ENCODE measurements at places on chromosomes 5 and 9. TPM values are rescaled to one million over a fixed set of nuclear protein-coding genes. Genes with fewer than 3 reads are reported as not detected.

DNA sequence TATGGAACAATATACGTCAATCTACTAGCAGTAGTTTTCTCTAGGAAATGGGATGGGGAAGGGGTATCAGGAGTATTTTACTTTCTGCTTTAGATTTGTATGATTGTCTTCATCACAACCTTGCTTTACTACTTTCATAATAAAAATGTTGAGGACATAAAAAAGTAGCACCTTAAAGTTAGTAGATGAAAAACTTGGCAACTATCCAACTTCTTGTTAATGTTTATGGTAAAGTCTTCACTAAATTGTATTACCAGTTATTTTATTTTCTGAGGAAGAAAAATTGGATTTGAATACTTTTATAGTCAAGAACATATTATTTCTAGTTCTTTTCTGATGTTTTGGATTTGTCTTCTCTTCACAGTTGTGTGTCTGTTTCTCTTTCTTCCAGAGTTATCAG is 372.1 kb downstream of the ARRDC3 start:
- H3K36me3 ChIP-seq = no peaks in the 10 kb centered on the region
- DNase-seq = no peak
- H3K27me3 ChIP-seq = no peaks in the 10 kb centered on the region
- no peak overlapping the region for H3K27ac ChIP-seq
- H3K4me1 ChIP-seq = no peaks in the 10 kb centered on the region

- DNase-seq = no peak
- H3K4me1 ChIP-seq = no peaks in the 10 kb centered on the region
- peaks cover 2% of the 10 kb centered on the region for H3K27me3 ChIP-seq
These were observed 97.5 kb upstream of the RPS23 start for GRCh38 chr5:82375488-82376244.

DNA sequence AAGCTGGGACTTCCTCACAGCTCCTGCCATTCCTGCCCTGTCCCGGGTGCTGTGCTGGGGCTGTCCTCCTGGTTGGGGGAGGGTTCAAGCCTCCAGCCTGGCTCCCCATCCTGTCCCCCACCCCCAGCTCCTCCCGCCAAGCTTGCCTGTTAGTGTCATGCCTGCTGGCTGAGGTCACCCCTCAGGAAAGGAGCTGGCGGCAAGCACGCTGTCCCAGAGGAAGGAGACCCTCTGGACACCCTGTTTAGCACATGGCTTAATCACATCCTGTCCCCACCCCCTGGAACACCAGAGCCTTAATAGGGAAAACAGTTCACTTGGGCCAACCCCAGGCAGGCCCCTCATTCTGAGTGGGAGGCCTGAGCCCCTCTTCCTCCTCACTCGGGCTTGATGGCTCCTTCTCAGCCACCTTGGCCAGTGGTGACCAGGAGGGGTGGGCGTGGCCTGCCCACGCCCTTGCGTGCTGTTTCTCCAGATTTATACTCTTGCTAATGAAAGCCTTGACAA is 9.2 kb upstream of the PHYHD1 start:
- peaks cover 14% of the 10 kb centered on the region for H3K36me3 ChIP-seq
- peaks cover 67% of the 10 kb centered on the region for H3K4me1 ChIP-seq
- no peak for DNase-seq
- no peak overlapping the region for H3K4me3 ChIP-seq
- H3K27ac ChIP-seq = peak overlapping the region; percentile 80
- peaks cover 6% of the 10 kb centered on the region for H3K27me3 ChIP-seq

GRCh38 chr5:80255431-80255810 is 427 bp downstream of the SERINC5 start:
- H3K27me3 ChIP-seq = peaks cover 4% of the 10 kb centered on the region
- no peaks in the 10 kb centered on the region for H3K36me3 ChIP-seq
- peak overlapping the region; percentile 88 for H3K4me3 ChIP-seq
- DNase-seq = no peak
- peak overlapping the region; percentile 55 for H3K27ac ChIP-seq
- H3K4me1 ChIP-seq = peaks cover 37% of the 10 kb centered on the region

DNA sequence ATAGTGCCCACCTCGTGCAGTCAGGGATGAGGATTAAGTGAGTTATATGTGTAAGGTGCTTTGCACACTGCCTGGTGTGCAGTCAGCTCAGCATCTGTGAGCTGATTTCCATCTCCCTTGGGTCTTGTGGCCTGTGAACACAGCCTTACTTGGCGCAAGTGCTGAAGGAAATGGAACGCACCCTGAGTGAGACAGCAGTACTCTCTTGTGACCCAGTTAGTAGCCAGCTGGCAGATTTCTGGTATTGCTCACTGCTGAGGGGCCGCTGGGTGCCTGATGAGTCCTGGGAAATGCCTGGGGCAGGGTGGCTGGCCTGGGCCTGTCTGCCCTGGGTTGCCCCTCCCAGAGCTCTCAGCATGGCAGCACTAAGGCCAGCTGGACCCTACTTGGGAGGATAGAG is 90.9 kb upstream of the BOD1 start:
- peaks cover 2% of the 10 kb centered on the region for H3K27me3 ChIP-seq
- H3K27ac ChIP-seq = no peak overlapping the region
- no peak overlapping the region for H3K4me3 ChIP-seq
- H3K4me1 ChIP-seq = no peaks in the 10 kb centered on the region
- no peak for DNase-seq

Gene DNAJC18
- not detected for polyA plus RNA-seq

Gene MEIKIN
- 0.72 TPM for polyA plus RNA-seq

DNA sequence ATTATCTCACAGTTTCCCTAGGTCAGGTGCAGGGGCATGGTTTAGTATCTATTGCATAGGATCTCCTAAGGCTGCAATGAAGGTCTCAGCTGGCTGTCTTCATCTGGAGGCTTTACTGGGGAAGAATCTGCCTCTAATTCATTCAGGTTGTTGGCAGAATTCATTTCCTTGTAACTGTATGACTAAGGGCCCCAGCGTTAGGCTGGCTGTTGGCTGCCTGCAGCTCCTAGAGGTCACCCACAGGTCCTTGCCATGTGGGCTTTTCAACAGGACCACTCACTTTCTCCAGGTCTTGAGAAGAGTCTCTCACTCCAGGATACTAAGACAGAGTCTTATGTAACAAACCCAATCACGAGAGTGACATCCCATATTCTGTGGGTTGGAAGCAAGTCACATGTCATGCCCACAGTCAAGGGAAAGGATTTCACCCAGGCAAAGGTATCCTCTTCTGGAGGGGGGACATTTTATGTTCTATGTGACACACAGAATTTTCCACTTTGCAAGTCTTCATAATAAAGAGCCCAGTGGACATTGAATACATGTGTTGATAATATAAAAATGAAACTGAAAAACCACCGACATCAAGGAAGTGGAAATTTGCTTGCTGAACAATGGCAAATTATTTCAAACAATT is 38.2 kb downstream of the HMHB1 start:
- no peak for DNase-seq
- H3K4me1 ChIP-seq = no peaks in the 10 kb centered on the region
- no peaks in the 10 kb centered on the region for H3K27me3 ChIP-seq

Gene PCDHA7
- not detected for polyA plus RNA-seq

- no peaks in the 10 kb centered on the region for H3K36me3 ChIP-seq
- H3K4me3 ChIP-seq = peak overlapping the region; percentile 63
- peaks cover 6% of the 10 kb centered on the region for H3K27me3 ChIP-seq
- DNase-seq = no peak
These were observed 70.6 kb downstream of the C9orf50 start for GRCh38 chr9:129550199-129550839.

Gene CAMK4
- 0.86 TPM for polyA plus RNA-seq

Gene ESM1
- polyA plus RNA-seq = not detected

DNA sequence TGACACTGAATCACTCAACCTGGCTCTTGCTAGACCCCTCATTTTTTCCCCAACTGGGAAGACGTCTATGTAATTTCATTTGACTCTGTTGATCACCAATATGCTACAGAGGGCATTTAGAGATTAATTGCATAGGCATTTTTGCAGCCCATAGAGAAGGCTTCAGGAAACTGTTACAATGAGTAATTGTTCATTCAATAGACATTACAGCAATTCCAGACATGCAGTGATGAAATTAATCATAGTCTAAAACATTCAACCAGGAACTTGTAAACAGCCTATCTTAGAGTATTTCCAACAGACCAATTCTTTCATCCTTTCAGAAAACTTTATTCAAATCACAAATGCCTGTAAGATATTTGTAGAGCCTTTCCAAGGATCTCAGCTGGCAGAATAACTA is 122.3 kb downstream of the MARCHF11 start:
- H3K27ac ChIP-seq = no peak overlapping the region
- H3K4me3 ChIP-seq = no peak overlapping the region
- no peak for DNase-seq
- no peaks in the 10 kb centered on the region for H3K27me3 ChIP-seq

Gene SHOC1
- not detected for polyA plus RNA-seq

Gene CCDC187
- not detected for polyA plus RNA-seq

DNA sequence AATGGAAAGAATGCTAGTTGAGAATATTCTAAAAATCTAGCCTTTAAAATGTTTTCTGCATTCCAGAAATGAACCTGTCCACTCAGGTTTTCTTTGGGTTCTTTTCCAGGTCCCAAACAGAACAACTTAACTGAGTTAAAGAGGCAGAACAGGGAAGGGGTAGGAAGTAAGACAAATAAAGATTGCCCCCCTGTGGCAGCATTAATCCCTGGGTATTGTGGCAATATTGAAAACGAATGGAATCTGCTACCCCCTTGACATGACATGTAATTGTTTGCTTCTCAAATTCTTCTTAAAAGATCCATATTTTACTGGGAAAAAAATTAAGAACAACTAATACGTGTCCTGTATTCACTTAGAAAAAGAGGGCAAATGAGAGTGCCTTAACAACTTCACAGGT is 9.3 kb upstream of the RBM22 start:
- no peak for DNase-seq
- H3K36me3 ChIP-seq = peaks cover 16% of the 10 kb centered on the region
- H3K27ac ChIP-seq = no peak overlapping the region
- H3K4me3 ChIP-seq = no peak overlapping the region
- H3K4me1 ChIP-seq = no peaks in the 10 kb centered on the region

DNA sequence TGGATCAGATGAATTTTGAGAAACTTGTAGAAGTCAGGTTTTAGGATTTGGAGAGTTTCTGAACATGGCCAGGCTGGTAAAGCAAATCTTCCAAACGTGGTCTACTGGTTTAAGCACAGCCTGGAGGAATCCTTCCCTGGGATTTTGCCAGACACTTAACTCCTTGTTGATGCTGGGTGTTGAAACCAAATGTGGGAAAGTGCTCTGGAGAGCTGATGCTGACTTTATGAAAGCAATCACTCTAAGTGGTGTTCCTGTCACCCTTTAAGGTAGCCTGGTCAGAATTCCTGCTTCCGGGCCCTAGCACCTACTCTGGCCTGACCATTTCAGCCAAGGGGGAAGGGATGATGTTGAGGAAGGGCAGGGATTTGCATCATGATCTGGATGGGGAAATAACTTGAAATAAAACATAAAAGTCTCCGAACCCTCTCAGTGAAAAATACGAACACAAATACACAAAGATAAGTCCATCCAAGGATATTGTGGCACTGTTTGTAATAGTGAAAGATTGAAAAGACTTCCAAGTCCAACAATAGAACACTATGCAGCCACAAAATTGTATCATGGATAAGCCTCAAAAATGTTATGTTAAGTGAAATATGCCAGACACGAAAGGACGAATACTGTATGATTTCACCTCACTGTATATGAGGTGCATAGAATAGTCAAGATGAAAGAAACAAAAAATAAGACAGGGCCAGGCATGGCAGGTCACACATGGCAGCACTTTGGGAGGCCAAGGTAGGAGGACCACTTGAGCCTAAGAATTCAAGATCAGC is 57.7 kb downstream of the PDE6A start:
- no peaks in the 10 kb centered on the region for H3K4me1 ChIP-seq
- H3K27me3 ChIP-seq = peaks cover 2% of the 10 kb centered on the region
- no peaks in the 10 kb centered on the region for H3K36me3 ChIP-seq
- no peak overlapping the region for H3K27ac ChIP-seq

Gene SLC45A2
- polyA plus RNA-seq = not detected

Gene OLFM1
- polyA plus RNA-seq = not detected

- peaks cover 11% of the 10 kb centered on the region for H3K27me3 ChIP-seq
- H3K36me3 ChIP-seq = no peaks in the 10 kb centered on the region
- DNase-seq = peak; percentile 44
- H3K27ac ChIP-seq = no peak overlapping the region
These were observed 10.8 kb upstream of the IFNA2 start for GRCh38 chr9:21395778-21396717.

DNA sequence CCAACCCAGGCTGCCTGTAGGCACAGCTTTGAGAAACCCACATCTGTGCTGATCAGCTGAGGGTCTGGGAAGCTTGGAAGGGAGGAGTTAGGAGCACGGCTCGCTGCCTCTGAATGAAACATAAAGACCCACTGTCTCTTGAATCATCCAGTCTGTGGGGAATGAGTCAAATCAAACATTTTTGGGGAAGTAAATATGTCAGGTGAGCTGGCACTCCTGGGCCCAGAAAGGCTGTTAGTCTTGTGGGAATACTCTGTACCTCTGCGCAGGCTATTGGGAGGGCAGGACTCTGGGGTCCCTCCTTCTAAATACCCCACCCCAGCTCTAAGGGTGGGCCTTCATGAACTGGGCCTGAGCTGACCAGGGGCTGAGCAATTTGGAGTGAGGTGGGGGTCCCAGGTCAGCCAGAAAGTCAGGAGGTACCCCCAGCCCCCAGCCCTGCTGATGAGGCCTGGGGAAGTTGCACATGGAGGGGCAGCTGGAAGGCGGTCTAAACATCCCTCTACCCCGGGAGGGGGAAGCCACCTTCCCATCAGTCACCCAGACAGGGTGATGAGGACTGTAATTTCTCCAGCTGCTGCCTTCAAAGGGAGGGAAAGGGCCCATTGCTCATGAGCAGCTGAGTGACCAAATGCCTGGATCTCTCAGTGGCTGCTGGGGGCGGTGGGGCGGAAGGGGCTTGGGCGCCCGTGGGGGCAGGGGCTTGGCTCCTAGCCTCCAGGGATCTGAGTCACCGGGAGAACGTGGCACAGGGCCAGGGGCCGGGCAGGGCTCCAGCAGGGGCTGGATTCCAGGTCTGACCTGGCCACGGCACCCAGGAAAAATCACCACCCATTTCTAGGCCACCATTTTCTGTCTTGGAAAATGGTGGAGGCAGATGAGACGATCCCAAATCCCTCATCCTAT is 10.8 kb downstream of the FIBCD1 start:
- no peaks in the 10 kb centered on the region for H3K36me3 ChIP-seq
- H3K27me3 ChIP-seq = peaks cover 7% of the 10 kb centered on the region
- H3K27ac ChIP-seq = no peak overlapping the region
- H3K4me1 ChIP-seq = no peaks in the 10 kb centered on the region
- H3K4me3 ChIP-seq = no peak overlapping the region

Gene RAD17
- polyA plus RNA-seq = 23.3 TPM

- no peaks in the 10 kb centered on the region for H3K27me3 ChIP-seq
- DNase-seq = no peak
- H3K4me1 ChIP-seq = peaks cover 10% of the 10 kb centered on the region
- H3K36me3 ChIP-seq = no peaks in the 10 kb centered on the region
- H3K4me3 ChIP-seq = no peak overlapping the region
These were observed 84.8 kb upstream of the ITGA1 start for GRCh38 chr5:52702877-52703276.

- no peak overlapping the region for H3K4me3 ChIP-seq
- DNase-seq = no peak
- H3K27ac ChIP-seq = no peak overlapping the region
These were observed 193.9 kb downstream of the RFK start for GRCh38 chr9:76200315-76200714.

- H3K4me3 ChIP-seq = no peak overlapping the region
- H3K27ac ChIP-seq = no peak overlapping the region
- no peak for DNase-seq
These were observed 22.8 kb upstream of the LPCAT1 start for GRCh38 chr5:1546556-1546955.

Data from immature natural killer cell (primary cell).